ENCODE measurements at places on chromosomes 1 and 21. TPM values are rescaled to one million over a fixed set of nuclear protein-coding genes. Genes with fewer than 3 reads are reported as not detected.

- H3K4me3 ChIP-seq = no peak overlapping the region
- no peak for DNase-seq
- H3K4me1 ChIP-seq = peaks cover 31% of the 10 kb centered on the region
Observed at GRCh38 chr1:21278208-21278859, 11.9 kb downstream of the ECE1 start.

GRCh38 chr1:111559736-111560279, 56.4 kb upstream of the ADORA3 start:
- H3K27me3 ChIP-seq = no peaks in the 10 kb centered on the region
- no peak overlapping the region for H3K4me3 ChIP-seq
- H3K27ac ChIP-seq = no peak overlapping the region
- no peaks in the 10 kb centered on the region for H3K4me1 ChIP-seq
- no peak for DNase-seq

DNA sequence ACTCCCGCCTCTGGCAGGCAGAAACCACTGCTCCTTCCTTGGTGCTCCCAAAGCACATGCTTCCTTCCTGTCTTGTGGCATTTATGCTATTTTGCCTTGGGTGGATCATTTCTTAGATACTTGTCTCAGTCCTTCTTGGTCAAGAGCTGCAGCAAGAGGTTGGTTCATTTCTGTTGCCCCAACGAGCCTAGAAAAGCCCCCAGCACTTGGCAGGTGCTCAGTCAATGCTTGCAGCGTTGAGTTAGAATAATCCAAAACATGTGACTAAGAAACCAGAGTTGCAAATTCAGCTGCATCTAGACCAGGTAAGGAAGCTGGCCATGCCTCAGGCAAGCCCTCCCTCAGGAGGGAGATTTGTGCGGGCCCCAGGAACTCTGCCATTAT, 42.4 kb upstream of the TENT5C start:
- H3K4me1 ChIP-seq = peaks cover 6% of the 10 kb centered on the region
- DNase-seq = no peak
- no peak overlapping the region for H3K27ac ChIP-seq
- no peak overlapping the region for H3K4me3 ChIP-seq

- DNase-seq = no peak
- no peak overlapping the region for H3K4me3 ChIP-seq
- H3K4me1 ChIP-seq = no peaks in the 10 kb centered on the region
- no peak overlapping the region for H3K27ac ChIP-seq
- H3K36me3 ChIP-seq = no peaks in the 10 kb centered on the region
- H3K27me3 ChIP-seq = no peaks in the 10 kb centered on the region
Observed at GRCh38 chr1:236030534-236030933, 34.4 kb downstream of the NID1 start.

The ERICH3 gene
- not detected for polyA plus RNA-seq

DNA sequence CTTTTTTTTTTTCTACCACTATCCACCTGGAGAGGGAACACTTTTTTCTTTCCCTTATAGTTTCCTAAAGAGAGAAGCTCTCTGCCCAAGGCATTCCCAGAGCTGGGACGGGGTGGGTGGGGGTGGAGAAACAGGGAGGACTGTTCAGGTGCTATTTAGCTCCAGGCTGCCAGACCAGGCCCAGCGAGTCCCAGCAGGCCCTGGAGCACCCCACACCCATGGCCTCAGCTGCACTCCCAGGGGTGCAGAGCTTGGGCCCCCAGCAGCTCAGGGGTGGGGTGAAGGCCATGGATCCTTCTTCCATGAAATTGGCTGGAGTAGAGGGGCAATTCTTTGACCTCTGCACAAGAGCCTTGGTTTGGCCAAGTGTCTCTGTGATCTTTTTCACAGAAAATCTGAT, 4.1 kb downstream of the ETV3L start:
- no peaks in the 10 kb centered on the region for H3K4me1 ChIP-seq
- H3K27me3 ChIP-seq = peaks cover 19% of the 10 kb centered on the region
- H3K36me3 ChIP-seq = no peaks in the 10 kb centered on the region
- H3K4me3 ChIP-seq = no peak overlapping the region

GRCh38 chr1:101002551-101002950, 23.0 kb downstream of the DPH5 start:
- no peaks in the 10 kb centered on the region for H3K27me3 ChIP-seq
- peak overlapping the region; percentile 68 for H3K27ac ChIP-seq
- DNase-seq = no peak
- H3K4me1 ChIP-seq = peaks cover 25% of the 10 kb centered on the region
- H3K36me3 ChIP-seq = peaks cover 12% of the 10 kb centered on the region
- H3K4me3 ChIP-seq = peak overlapping the region; percentile 8

- DNase-seq = no peak
- no peaks in the 10 kb centered on the region for H3K36me3 ChIP-seq
- H3K4me1 ChIP-seq = no peaks in the 10 kb centered on the region
Observed at GRCh38 chr1:55382806-55383305, 167.7 kb upstream of the USP24 start.

GRCh38 chr1:247322849-247323586, 8.6 kb downstream of the ZNF496 start:
- DNase-seq = no peak
- H3K4me1 ChIP-seq = peaks cover 12% of the 10 kb centered on the region
- no peak overlapping the region for H3K4me3 ChIP-seq
- peaks cover 21% of the 10 kb centered on the region for H3K36me3 ChIP-seq
- H3K27ac ChIP-seq = no peak overlapping the region
- H3K27me3 ChIP-seq = no peaks in the 10 kb centered on the region

DNA sequence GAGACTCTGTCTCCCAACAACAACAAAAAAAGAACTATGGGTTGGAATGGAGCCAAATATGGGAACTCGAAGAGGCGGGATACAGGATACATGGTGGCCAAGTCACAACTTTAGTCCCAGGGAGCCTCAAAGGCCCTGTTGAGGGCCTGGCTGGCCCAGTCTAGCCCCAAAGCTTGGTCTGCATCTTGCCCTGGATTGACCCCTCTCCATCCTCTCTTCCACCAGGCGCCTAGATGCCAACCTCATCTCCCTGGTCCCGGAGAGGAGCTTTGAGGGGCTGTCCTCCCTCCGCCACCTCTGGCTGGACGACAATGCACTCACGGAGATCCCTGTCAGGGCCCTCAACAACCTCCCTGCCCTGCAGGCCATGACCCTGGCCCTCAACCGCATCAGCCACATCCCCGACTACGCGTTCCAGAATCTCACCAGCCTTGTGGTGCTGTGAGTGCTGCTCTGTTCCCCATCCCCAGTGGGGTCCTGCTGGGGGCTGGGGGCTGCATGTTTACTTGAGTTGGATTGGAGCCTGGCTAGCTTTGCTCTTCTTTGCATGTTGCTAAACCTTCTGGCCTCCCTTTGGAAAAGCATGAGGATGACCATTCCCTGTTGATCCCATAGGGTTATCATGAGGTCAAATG, 65.5 kb downstream of the UBE2T start:
- DNase-seq = no peak
- no peaks in the 10 kb centered on the region for H3K36me3 ChIP-seq

DNA sequence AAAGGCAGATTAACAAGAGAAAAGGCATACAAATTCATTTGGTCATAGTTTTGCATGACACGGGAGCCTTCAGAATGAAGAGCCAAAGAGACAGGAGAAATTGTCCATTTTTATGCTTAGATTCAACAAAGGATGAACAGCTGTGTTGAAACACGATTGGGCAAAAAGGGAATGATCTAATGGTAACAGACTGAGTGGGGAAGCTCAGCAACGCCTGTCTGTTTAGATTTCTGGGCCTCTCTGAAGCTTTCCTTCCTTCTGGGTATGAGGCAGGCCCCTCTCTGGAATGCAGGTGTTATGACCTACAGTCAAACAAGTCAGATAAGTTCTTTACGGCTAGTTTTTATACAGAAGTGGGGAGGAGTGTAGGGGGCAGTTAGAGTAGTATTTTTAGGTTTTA, 154.6 kb downstream of the RGS7 start:
- H3K27ac ChIP-seq = no peak overlapping the region
- DNase-seq = no peak
- no peak overlapping the region for H3K4me3 ChIP-seq
- H3K4me1 ChIP-seq = no peaks in the 10 kb centered on the region
- H3K27me3 ChIP-seq = no peaks in the 10 kb centered on the region
